ENCODE measurements at places on chromosomes 12 and 14.
A peak's percentile ranks its signal among the peaks of the same experiment; 100 is the strongest.

DNA sequence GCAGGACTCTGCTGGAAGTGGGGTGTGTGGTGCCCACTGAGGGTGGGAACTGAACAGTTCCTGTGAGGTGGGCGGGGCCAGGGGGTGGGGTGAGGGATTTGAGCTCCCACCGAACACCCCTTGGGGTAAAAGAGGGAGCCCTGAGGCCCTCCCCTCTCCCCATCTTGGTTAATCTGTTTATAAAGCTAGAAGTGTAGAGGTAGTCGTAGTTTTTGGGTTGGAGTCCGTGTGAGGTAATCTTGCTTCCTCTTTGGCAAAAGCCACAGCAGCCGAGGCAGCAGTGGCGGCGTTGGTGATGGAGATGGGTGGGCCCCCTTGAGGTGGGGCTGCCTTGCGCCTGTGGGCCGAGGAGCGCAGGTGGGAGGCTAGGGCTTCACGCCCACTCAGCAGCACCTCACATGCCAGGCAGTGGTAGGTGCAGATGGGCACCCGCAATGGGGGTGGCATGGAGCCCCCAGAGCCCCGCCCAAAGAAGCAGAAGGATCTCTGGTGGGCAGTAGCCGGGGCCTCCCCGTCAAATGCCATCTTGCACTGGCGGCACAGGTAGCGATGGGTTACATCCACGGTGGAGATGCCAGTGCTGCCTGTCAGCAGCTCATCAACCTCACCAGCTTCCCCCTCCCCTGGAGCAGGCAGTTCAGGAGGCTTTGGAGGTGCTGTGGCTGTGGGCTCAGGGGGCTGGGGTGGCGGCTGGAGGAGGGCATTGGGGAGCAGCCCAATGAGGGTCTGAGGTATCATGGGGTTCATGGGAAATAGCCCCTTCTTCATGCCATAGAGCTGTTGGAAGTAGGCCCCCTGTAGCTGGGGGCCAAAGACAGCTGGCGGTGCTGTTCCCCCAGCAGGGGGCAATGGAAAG lies 29.6 kb downstream of the ZFHX2 start:
- DNase-seq = no peak

GRCh38 chr14:93959239-93960107 lies 16.9 kb downstream of the ASB2 start:
- DNase-seq = peak; percentile 97

DNA sequence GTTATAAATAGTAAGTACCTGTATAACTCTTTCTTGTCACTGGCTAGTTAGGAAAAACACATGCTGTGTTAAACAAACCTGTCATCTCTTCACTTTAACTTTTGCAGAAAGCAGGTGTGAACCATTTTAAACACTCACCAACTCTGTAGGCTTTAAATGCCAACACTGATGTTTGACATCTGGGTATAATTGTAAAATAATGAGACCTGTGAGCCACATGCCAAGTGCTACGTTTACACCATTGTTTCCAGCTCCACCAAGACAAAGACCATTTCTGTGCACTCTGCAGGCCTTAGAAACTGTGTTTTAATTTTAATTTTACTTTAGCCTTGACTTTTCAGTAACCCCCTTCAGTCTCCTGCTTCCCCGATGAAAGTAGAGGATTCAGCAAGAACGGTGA lies 11.0 kb downstream of the TPH2 start:
- no peak for DNase-seq

- DNase-seq = peak; percentile 54
Observed at GRCh38 chr14:91361233-91361811, 56.3 kb downstream of the CCDC88C start.

DNA sequence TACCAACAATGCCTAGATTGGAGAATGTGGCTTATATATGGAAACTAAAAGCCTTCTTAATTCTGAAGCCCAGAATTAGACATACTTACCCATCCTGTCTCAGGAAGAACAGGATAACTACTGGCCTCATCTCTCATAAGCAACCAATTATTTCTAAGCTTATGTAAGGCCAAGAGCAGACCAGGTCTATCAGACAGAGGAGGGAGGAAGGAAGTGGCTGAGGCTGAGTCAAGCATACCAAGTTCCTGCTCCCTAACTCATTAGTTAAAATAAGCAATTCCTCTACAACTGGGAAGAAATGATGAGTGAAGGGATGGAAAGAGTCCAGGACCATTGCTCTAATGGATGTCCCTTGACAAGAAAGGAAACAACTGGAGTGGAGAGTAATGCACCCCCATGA lies 27.0 kb upstream of the INSM2 start:
- DNase-seq = peak; percentile 61

DNA sequence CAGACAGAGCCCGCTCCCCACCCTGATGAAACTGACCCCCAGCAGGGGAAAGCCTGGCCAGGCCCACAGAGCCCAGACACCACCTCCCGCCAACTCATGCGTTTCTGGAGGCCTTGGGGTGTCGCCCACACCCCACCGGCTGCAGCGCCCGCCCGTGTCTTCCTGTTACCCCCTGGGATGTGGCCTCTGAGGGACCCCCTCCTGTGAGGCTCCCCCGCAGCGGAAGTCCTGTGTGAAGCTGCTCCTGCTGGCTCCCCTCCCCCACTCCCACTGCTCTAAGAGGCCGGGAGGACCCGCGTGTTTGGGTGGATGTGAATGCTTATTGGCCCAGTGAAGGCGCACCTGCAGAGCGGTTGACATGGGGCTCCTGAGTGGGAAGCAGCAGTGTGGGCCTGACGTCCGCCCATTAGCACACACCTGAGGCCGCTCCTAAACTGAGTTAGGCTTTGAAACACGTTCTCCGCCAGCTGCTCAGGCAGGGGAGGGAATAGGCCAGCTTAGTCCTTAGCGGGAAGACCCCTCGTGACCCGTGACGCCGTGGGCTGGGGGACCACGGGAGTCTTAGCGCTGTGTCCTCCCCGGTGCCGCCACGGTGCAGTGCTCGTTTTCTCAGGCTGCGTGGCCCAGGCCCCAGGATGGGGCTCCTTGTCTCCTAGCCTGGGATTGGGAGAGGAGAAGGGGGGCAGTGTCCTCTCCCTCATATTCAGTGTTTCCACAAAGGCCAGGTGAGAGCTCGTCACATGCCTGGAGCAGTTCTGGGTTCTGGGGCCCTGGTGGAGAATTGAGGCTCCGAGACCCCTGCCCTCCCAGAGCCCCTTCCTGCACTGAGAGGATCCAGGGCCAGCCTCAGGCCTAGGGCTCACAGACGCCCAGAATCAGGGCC lies 323.4 kb upstream of the SFSWAP start:
- no peak for DNase-seq

GRCh38 chr12:101172316-101172715 lies 37.7 kb downstream of the SLC5A8 start:
- DNase-seq = peak; percentile 8

DNA sequence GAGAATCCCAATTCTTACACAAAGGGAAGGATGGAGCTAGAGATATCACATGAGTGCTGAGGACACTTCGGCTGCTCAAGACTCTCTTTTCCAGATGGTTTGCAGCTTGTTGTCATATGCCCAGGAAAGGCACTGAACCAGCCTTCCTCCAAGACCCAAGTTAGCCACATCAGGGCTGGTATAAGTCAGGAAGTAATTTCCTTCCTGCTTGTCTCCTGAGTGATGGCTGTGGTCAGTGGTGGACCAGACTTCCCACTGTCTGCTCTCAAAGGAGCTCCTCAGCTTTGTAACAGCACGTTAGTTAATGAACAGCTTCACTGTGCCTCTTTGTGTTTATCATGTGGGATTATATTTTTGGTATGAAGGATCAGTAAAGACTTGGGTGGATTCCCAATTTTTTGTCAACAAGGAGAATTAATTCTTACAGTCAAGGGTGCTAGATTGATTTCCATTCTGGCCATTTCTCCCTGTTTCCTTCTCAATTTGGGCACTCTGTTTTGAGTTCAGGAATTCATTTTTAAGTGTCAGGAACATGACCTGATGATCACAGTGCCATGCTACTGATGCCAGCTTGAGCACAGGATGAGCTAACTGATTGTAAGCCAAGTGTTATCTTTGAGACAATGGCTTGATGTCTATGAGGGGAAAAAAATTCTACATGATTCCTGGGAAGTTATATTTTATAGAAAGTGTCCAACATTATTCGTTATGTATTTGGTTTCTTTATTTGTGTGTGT lies 145.8 kb downstream of the GCH1 start:
- DNase-seq = no peak

DNA sequence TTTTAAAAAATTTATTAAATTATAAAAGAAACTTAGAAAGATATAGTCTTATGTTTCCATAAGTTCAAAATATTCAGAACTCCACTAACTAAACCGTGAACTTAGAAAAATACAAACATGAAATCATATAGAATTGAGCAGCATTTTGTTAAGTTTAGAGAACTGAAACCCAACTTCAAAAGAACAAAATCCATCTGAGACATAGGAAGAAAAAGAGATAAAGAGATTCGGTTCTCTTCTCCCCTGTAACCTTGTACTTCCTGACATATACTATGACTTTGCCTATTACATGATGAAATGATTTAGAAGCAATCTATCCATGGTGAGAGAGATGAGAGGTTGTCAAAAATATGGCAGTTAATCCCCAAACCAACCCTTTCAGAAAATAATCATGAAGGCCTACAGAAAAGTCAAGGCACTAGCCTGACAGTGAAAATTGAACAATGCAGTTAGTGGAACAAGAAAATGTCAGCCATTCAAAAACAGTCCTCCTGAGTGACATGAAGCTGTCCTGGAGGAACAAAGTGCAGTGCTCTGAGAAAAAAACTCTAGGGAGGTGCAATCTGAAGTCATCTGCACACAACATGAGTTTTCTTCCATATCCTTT lies 44.0 kb downstream of the C12orf50 start:
- no peak for DNase-seq

DNA sequence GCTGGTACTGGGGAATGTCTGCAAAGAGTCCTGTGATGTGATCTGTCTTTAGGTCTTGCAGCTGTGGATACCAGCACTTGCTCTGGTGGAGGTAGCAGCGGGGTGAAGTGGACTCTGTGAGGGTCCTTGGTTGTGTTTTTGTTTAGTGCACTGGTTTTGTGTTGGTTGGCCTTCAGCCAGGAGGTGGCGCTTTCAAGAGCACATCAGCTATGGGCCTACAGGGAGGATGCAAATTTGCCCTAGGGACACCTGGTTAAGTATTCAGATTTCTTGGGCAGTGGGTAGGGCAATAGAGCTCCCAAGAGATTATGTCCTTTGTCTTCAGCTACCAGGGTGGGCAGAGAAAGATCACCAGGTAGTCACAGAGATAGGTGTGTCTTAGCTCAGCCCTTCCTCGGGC lies 63.8 kb downstream of the PTGER2 start:
- DNase-seq = no peak

- no peak for DNase-seq
Observed at GRCh38 chr12:58576916-58577315, 343.4 kb downstream of the LRIG3 start.

GRCh38 chr14:50524060-50524459 lies 8.3 kb downstream of the MAP4K5 start:
- no peak for DNase-seq

GRCh38 chr14:68866991-68867533 lies 74.2 kb upstream of the ZFP36L1 start:
- DNase-seq = no peak

GRCh38 chr14:67641902-67642749 lies 22.4 kb downstream of the ARG2 start:
- no peak for DNase-seq

DNA sequence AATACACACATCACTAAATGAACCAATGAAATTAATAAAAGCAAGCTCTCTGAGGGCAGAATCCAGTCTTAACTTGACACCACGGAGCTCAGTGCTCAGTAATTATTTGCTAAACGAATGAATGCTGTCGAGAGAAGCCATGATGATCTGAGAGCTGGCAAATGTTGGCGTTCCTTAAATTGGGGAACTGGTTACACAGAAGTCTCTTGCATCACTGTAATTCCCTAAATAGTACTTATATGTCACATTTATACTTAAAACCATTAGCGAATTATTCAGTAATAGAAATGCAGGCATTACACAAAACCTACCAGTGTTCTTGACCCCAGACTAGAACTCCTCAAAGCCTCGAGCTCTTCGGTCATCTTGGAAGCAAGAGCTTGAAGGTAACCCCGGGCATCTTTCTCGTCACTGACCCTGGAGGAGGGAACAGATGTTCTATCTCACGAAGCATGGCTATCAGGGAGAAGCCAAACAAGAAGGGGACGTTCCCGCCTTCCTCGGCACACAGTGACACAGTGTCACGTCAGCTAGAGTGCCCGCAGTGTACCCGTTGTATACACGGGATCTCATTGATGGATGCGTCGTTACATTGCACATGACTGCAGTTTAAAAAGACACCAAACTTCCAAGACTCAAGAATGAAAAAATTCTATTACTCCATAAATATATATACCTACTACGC lies 43.6 kb downstream of the AMN start:
- no peak for DNase-seq

DNA sequence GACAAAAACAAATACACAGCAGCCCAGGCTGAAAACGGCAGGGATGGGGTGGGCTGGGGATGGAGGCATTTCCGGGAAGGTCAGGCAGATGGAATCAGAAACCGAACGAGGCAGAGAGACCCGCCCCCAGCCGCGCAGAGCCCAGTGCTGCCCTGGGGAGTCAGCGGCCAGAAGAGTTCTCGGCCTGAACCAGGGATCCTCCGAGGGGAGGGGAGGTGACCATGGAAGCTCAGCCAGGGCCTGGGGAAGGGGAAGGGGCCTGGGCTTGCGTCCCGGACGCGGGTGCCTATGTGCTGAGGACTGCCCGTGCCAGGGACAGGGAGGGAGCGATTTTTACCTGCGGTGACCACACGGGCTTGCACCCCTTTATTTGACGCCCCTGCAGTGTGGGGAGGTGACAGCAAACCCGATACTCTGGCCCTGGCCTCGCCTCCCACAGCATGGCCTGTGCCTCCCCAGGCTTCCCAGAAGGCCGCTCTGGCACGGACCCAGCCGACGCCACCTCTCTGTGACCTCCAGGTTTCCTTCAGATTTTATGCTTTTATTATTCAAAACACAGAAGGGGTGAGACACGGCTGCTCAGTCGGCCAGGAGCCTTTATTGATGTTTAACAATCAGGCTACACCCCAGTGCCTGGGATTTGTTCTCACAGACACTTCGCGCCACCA lies 7.7 kb downstream of the LRCOL1 start:
- DNase-seq = no peak

- DNase-seq = no peak
Observed at GRCh38 chr12:34287986-34288962, 266.0 kb downstream of the ALG10 start.

GRCh38 chr12:70890895-70891832 lies 29.4 kb downstream of the PTPRR start:
- no peak for DNase-seq

GRCh38 chr12:31343139-31343538 lies 17.2 kb upstream of the SINHCAF start:
- DNase-seq = no peak

DNA sequence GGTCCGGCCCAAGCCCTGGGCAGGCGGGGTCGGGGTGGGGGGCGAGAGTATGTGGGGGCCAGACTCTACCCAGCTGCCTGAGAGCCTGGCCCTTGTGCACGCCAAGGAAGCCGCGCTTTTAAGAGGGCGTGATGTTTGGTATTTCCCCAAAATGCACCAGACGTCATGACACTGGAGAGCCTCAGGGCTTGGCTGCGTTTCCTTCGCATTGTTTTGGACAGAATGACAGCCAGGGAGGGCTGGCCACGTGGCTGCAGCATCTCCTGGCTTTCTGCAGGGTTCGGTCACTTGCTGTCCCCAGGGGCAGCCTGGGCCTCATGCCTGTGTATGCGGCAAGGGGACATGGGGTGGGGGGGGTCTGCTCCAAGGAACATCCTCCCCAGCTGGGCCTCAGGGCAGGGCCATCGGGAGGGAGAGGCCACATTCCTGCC lies 16.1 kb upstream of the NUDT14 start:
- DNase-seq = peak; percentile 55

GRCh38 chr12:45338272-45338671 lies 122.4 kb downstream of the ANO6 start:
- no peak for DNase-seq
